CD14-positive monocyte (primary cell): ENCODE measurements at places on chromosomes 11 and 22. TPM values are rescaled to one million over a fixed set of nuclear protein-coding genes. Genes with fewer than 3 reads are reported as not detected.

GRCh38 chr11:41010361-41011050 is 448.9 kb downstream of the LRRC4C start:
- H3K4me1 ChIP-seq, result no peaks in the 10 kb centered on the region
- no peak overlapping the region for H3K4me3 ChIP-seq
- H3K27ac ChIP-seq, result no peak overlapping the region
- no peaks in the 10 kb centered on the region for H3K36me3 ChIP-seq
- DNase-seq, result no peak

- H3K27ac ChIP-seq, result no peak within 1 kb of the TSS
- DNase-seq, result no peak
These were observed at the start of gene KIRREL3 for GRCh38 chr11:127000291-127000968. TSS of gene KIRREL3 (minus strand) at chr11:127000770.

GRCh38 chr22:41557401-41558240 is 3.2 kb upstream of the CSDC2 start:
- H3K36me3 ChIP-seq, result no peaks in the 10 kb centered on the region
- peaks cover 31% of the 10 kb centered on the region for H3K27me3 ChIP-seq
- no peak overlapping the region for H3K27ac ChIP-seq
- H3K4me3 ChIP-seq, result no peak overlapping the region
- no peak for DNase-seq

- H3K4me1 ChIP-seq, result peaks cover 23% of the 10 kb centered on the region
- no peaks in the 10 kb centered on the region for H3K27me3 ChIP-seq
- peak overlapping the region; percentile 75 for H3K4me3 ChIP-seq
- H3K36me3 ChIP-seq, result no peaks in the 10 kb centered on the region
- peak overlapping the region; percentile 33 for H3K27ac ChIP-seq
- DNase-seq, result peak; percentile 21
These were observed 34.9 kb upstream of the OR10G7 start for GRCh38 chr11:124075841-124076651.

GRCh38 chr11:83302151-83302550 is 16.0 kb upstream of the CCDC90B start:
- H3K36me3 ChIP-seq, result no peaks in the 10 kb centered on the region
- no peak overlapping the region for H3K27ac ChIP-seq
- no peaks in the 10 kb centered on the region for H3K27me3 ChIP-seq

GRCh38 chr22:30420347-30421125 is 5.0 kb upstream of the MTFP1 start:
- H3K27me3 ChIP-seq, result no peaks in the 10 kb centered on the region
- H3K36me3 ChIP-seq, result peaks cover 4% of the 10 kb centered on the region
- H3K27ac ChIP-seq, result no peak overlapping the region
- no peak for DNase-seq
- H3K4me3 ChIP-seq, result no peak overlapping the region

DNA sequence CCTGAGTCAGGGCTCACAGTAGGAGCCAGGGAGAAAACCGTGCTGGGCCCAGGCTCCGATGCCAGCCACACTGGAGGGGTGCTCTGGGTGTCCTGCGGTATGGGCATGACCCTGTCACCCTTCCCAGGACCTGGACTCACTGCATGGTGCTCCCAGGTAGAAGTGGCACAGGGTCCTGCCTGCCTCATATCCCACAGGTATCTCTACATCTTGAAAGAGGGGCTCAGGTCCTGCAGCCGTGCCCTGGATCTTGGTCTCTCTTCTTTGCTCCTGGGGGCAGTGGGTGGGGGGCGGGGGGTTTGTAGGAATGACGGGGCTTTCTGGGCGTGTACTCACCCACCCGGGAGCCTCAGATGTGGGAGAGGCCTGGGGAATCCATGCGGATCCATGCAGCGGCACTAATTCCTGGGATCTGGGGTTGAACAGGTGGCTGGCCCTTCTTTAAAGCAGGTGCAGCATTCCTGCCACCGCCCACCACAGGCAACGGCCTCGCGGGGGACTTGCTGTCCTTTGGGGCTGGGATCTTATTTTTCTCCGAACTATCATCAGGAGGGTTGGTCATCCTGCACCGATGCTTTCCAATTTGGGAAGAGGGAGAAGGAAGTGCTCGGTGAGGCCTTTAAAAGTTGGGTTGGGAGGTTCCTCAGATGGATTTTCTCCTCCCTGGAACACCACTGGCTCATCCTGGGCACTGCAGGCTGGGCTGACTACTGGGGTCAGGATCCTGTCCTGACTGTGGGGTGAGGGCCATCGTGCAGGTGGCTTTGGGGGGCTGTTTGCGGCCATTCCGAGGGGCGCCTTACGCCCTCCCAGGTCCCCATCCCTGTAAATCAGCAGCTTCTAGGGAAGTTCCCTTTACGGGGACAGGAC is 886.4 kb downstream of the BRD1 start:
- H3K4me1 ChIP-seq, result no peaks in the 10 kb centered on the region
- no peak overlapping the region for H3K27ac ChIP-seq
- H3K4me3 ChIP-seq, result no peak overlapping the region
- H3K27me3 ChIP-seq, result no peaks in the 10 kb centered on the region

- no peaks in the 10 kb centered on the region for H3K27me3 ChIP-seq
- no peaks in the 10 kb centered on the region for H3K4me1 ChIP-seq
- H3K36me3 ChIP-seq, result no peaks in the 10 kb centered on the region
- DNase-seq, result no peak
- H3K4me3 ChIP-seq, result no peak overlapping the region
These were observed 7.0 kb downstream of the OR5J2 start for GRCh38 chr11:56183459-56183858.

DNA sequence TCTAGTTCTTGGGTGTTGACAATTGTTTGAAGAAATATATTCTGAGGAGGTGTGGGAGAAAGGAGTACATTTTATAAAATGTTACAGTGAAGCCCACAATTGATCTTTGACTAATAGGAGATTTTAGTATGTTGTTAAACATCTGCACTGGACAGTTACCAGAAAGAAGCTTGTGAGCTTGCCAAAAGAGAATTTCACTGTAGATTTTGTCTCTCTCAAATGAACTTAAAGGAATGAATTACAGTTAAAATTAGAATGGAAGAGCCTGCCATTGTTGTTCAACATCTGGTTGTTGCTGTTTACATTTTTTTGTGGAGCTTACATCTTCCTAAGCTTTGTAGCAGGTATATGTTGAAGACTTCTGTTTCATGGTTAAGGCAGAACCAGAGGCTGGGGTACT is 620.5 kb upstream of the CCDC179 start:
- no peaks in the 10 kb centered on the region for H3K4me1 ChIP-seq
- H3K4me3 ChIP-seq, result no peak overlapping the region
- DNase-seq, result no peak
- H3K27ac ChIP-seq, result no peak overlapping the region

- no peak overlapping the region for H3K27ac ChIP-seq
- no peak overlapping the region for H3K4me3 ChIP-seq
- H3K27me3 ChIP-seq, result no peaks in the 10 kb centered on the region
These were observed 4.5 kb downstream of the ANO5 start for GRCh38 chr11:22197139-22198005.

DNA sequence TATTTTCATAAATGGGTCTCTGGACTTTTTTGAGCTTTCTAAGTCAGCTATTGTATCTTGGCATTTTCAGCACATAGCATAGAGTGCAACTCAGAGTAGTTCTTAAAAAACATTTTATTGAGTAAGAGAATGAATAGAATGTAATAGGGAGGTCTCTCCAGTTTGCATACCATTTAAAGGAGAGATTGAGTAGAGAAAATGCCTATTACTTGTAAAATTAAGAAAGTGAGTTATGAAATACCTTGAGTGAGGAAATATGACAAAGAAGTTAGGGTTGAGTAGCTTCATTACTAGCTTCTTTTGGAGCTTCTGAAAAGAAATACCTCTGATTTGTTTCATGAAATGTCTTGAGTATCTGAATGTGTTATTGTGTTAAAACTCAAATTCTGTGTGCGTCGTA is 140.0 kb downstream of the AASDHPPT start:
- no peak overlapping the region for H3K4me3 ChIP-seq
- no peaks in the 10 kb centered on the region for H3K4me1 ChIP-seq
- DNase-seq, result no peak
- no peaks in the 10 kb centered on the region for H3K36me3 ChIP-seq
- no peak overlapping the region for H3K27ac ChIP-seq

Gene FREY1
- polyA plus RNA-seq, result 0.14 and 0.37 TPM in 2 replicates

Gene KLHL35
- polyA plus RNA-seq, result 0.19 and 0.45 TPM in 2 replicates

Gene OR52E5
- not detected for polyA plus RNA-seq

Gene APOC3
- polyA plus RNA-seq, result not detected

Gene LIF
- not detected for polyA plus RNA-seq

Gene VPREB3
- 0.88 and 0.89 TPM in 2 replicates for polyA plus RNA-seq

Gene POTEH
- not detected for polyA plus RNA-seq

Gene PGA5
- polyA plus RNA-seq, result 1.0 TPM
